ENCODE measurements at places on chromosomes 16 and 17.

DNA sequence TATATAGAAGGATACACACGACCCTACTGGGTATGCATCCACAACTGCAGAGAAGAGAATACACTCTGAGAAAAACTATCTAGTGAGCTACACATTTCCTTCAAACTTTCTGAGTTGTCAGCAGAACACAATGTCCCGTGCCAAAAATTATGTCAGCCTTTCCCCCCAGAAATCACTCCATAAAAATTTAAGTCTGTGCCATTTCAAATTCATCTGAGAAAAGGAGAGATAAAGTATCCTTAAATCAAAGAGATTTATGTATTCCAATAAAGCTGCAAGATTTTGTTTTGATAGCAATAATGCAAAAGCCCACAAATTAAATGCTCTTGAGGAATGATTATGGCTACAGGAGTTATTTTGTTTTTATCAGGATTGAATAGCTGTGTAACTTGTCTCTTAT lies 760.1 kb downstream of the CDH11 start:
- DNase-seq = no peak

DNA sequence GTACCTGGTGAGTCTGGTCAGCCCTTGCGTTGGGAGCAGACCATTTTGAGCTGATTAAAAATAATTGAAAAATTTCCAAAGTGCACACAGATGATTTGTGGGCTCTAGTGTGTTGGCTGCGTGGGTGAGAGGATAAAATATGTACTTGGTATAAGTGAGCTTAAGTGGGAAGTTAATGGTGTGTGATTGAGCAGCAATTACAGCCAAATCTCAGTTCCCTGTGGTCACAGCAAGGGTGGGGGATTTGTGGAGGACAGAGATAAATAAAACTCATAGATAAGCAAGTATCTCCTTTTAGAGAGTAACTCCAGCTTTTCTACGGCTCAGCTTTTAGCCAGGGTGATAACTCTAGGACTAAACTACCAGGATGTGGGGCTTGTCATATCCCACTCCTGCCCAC lies 390.4 kb downstream of the UTP18 start:
- DNase-seq = no peak

GRCh38 chr17:39633570-39634183 lies 3.3 kb upstream of the STARD3 start:
- no peak for DNase-seq

GRCh38 chr17:67198131-67198530 lies 46.9 kb downstream of the HELZ start:
- DNase-seq = no peak

GRCh38 chr17:8459107-8459506 lies 23.4 kb downstream of the NDEL1 start:
- no peak for DNase-seq

- no peak for DNase-seq
These were observed 2.5 kb upstream of the TMUB2 start for GRCh38 chr17:44184212-44184810.

- no peak for DNase-seq
These were observed 34.8 kb downstream of the RFFL start for GRCh38 chr17:35028531-35029262.

- no peak for DNase-seq
These were observed 6.5 kb downstream of the C16orf90 start for GRCh38 chr16:3488801-3489200.

GRCh38 chr16:29922326-29922725 lies 3.7 kb downstream of the KCTD13 start:
- DNase-seq = no peak

DNA sequence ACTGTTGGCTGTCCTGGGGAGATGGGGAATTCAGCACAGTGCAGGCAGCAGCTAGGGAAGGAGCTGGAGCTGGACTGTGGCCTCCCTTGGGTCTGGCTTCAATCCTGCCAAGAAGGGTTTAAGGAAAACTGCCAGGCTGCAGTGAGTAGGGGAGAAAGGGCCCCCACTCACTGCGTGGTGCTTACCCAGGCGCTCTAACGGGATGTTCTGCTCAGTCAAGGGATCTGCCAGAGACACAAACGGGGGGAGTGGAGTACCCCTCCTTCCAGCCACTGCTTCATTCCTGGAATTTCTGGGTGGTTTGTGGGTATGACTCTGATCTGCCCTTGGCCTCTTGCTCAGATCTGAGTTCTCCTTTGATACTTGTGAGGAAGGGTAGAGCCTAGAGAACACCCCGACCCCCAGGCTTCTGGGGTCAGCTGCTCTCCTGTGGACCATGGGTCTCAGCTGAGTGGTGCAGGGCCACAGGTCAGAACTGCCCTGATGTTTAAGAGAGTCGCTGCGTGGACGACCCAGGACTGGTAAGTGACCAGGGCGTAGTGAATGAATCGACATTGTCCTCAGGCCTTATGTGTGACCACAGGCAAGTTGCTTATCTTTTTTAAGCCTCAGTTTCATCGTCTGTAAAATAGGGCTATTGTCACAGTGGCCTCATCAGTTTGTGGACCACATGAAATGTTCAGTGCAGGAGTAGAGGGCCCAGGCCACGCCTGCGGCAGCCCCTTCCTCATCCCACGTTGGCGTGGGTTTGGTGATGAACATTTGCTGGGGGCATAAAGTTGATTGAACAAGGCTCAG lies 9.6 kb downstream of the CRISPLD2 start:
- DNase-seq = no peak

DNA sequence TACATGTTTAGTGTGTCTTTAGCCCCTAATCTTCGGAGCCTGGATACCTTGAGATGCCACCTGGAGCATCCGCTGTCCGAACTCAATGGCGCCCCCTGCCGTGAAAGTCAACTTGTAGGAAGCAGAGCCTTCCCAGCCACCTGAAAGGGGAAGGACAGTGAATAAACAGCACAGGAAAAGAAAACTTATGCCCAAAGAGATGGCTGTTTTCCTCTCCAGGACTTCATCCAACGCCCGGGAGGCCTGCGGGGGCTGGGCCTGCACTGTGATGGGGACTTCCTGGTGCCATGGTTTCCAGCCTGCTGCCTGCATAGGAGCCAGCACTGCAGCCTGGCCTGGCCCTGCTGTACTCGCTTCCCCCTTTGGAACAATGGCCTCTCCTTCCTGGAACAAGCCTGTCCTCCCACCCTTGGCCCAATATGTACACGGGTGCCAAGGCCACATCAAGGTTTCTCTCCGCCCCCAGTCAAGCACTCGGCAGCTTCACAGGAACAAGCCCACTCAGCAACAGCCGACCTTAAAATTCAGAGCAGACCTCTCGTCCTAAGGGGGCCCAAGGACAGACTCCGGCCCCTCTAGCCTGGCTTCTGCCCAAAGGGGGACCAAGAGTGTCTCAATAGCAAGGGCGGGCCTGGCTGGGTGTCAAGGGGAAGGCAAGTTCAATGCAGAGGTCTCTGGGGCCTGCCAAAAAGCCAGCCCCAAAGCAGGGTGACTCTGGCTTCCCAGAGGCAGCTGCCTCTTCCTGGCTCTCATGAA lies 4.5 kb upstream of the UNC13D start:
- DNase-seq = peak; percentile 86

DNA sequence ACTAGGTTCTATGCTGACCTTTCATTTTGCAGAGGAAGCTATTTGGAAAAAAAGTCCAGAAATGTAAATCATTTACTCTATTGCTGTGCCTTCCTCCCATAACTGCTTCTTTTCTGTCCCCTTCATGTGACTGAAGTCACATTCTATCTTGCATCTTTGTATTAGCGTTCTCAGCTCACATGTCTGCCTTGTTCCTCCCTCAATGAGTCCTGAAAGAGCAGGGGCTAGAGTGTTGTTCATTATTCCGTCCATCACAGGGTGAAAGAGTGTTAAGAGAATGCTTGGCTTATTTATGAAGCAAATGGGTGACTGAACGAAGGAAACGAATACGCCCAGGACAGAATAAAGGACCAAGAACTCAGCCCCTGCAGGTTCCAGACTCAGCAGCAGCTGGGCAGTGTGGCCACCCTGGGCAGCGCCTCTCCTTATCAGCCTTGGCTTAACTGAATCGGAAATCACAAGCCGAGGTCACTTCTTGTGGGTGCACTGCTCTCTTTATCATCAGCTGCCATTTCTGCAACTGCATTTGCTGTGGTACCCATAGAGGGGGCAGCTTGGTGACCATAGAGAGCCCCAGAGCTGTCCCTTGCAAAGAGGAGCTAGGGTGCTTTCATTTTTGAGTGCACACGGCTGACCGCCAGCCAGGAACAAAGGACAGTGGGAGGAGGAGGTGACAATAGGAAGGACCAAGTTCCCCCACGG lies 1.8 kb upstream of the PIK3R6 start:
- no peak for DNase-seq

GRCh38 chr17:75265614-75266315 lies 4.1 kb downstream of the MRPS7 start:
- no peak for DNase-seq

DNA sequence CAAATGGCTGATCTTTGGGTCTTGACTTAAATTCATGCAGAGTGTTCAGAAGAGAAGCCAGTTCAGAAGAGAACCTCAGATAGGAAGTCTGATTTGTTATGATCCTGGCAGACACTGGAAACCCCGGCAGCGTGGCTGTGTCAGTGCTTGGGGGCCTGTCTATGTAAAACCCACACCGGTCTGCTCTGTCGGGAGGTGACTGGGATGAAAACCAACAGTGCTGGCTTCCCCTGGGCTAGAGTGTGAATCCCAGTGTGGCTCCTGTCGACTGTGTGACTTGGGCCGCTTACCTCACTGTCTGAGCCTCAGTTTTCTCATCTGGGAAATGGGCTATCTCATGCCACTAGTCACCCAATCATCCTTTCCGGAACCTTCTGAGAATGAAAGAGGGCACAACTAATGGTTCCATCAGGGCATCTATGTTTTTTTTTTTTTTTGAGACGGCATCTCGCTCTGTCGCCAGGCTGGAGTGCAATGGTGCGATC lies 92.4 kb downstream of the FOXL1 start:
- no peak for DNase-seq

DNA sequence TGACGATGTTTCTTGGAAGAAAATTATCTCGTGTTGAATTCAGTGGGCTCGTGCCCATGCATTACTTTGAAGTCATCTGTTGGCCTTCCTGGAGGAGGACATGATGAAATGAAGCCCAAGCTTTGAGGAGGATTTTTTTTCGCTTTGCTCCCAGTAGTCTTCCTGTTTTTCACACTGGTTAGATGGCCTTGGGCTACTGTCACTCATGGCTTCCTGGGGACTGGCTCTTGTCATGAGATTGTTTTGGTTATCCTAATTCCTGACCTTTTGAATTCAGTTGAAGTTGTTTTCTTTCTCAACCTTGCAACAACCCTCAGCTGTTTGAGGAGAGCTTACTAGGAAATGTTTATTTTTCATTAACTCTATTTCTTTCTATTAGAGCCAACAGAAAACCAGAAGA lies 430.7 kb downstream of the HS3ST3B1 start:
- no peak for DNase-seq

- DNase-seq = peak; percentile 54
These were observed 14.7 kb upstream of the TMEM220 start for GRCh38 chr17:10744501-10745000.
